ENCODE measurements at places on chromosomes 5 and 9. TPM values are rescaled to one million over a fixed set of nuclear protein-coding genes. Genes with fewer than 3 reads are reported as not detected.

C5orf15 gene
- 41.4 TPM for total RNA-seq

TTC23L gene
- 0.37 TPM for total RNA-seq

MEIKIN gene
- not detected for total RNA-seq

ACSL6 gene
- 0.09 TPM for total RNA-seq

VCAN gene
- total RNA-seq, result 452 TPM

OR1J2 gene
- 0.14 TPM for total RNA-seq

TMEM141 gene
- 57.2 TPM for total RNA-seq

HARS2 gene
- 24.6 TPM for total RNA-seq

LRRC19 gene
- total RNA-seq, result not detected

COL23A1 gene
- total RNA-seq, result under 0.01 TPM

BHMT gene
- not detected for total RNA-seq

FBN2 gene
- total RNA-seq, result 87.2 TPM

TMEM252 gene
- not detected for total RNA-seq

OR2K2 gene
- not detected for total RNA-seq

MEF2C gene
- 4.7 TPM for total RNA-seq

C7 gene
- total RNA-seq, result 1.1 TPM

GPR151 gene
- total RNA-seq, result not detected

APBA1 gene
- total RNA-seq, result 7.1 TPM

TMEM8B gene
- 1.6 TPM for total RNA-seq

NR3C1 gene
- 68.3 TPM for total RNA-seq

FBXW2 gene
- total RNA-seq, result 32.9 TPM

PLEKHG4B gene
- total RNA-seq, result not detected

PPP2R2B gene
- total RNA-seq, result 0.37 TPM

SGCD gene
- total RNA-seq, result 9.2 TPM

ARL14EPL gene
- total RNA-seq, result 0.18 TPM

CCDC152 gene
- 1.6 TPM for total RNA-seq

Data from smooth muscle cell of bladder (primary cell).